ENCODE measurements at places on chromosomes 5 and 9.

GRCh38 chr5:95668216-95668615 is 14.6 kb downstream of the SPATA9 start:
- DNase-seq: no peak

DNA sequence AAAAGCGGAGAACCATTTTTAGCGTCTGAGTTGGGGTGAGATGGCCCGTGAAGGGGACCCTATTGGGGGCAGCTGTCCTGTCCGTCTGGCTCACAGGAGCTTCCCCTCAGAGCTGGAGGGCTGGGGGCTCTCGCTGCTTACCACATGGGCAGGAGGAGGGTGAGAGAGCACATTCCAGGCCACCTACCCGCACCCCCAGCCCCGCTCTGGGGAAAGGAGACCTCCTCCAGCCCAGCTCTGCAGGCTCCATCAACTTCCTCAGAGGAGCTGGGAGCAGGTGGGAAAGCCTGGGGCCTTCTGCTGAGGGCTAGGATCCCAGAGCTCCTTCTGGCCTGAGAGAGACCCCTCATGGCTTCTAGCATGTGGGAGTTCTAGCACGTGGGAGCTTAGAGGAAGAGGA is 27.1 kb upstream of the SPTLC1 start:
- DNase-seq: no peak

DNA sequence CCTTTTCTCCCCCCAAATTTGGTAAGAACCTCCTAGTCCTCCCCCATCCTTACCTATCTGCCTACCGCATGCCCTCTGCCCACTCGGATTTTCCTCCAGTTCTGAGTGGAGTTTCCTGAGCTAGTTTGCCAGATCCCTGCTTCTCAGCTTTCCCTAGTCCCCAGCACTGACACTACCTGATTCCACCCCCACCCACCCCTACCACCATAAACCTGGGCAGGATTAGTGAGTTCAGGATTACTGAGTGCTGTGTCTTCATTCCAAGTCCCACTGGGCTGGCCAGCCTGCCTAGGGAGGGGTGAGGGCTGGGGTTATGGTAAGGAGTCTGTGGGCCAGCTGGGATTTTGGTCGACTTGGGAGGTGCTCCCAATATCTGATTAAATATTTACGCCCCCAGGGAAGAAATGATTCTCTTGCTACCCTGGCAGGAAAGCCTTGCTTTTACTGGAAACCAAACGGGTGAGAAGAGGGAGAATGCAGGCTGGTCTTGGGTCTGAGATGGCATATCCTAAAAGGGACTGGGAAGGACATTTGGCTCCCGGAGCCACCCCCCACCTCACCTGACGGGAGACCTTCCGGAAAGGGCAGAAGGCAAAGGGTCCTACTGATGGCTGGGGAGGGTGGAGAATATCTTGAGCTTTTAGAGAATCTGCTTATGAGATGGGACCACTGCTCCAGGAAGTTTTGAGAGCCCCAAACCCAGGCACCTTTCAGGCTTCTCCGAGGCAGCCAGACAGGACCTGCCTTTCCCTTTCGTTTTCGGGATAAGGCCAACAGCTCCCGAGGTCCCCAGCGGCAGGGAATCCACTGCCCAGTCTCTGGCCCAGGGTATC is 3.7 kb downstream of the PITX1 start:
- DNase-seq: no peak

DNA sequence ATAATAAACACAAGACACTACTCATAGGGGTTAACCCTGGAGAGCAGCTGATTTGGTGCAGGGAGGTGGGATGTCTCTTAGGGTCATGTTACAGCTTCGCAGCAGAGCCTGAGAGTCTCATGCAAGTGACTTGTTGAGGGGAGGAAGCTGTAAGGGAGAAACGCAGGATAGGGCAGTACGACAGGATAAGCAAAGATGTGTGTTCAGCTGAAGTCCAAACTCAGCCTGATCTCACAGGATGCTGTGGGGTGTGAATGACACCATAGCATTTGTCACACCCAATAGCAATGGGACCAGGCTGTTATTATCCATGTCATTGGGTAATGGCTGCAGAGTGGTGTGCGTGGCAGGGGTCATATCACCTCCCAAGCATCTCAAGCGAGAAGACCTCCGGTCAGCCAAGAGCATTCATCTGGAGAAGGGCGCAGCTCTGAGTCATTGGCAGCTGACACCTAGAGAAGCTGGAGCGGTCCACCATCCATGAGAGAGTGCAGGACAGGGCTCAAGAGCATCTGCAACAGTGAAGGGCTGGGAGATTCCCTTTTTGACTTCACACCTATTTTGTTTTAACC is 49.2 kb upstream of the RPL26L1 start:
- DNase-seq: no peak

DNA sequence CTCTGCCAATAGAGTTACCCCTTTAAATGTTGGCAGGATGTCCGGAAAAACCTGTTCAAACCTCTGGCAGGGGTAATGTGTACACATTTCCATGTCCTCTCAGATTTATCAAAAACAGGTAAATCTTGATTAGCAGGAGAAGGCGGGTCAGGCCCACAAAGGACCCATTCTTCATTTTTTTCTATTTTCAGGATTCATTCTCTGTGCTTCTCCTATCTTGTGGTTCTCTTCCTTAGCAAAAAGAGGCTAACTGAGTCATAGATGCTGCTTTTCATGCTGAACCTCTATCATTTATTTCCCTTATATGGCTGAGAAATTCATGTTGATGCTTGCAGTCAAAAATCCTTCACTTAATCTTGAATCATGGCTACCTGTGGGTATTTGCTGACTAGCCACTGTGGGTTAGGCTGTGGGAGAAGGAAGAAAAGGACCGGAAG is 112.7 kb upstream of the IQGAP2 start:
- peak; percentile 13 for DNase-seq

- DNase-seq: no peak
Observed at GRCh38 chr5:53180538-53180937, 71.0 kb upstream of the MOCS2 start.
